ENCODE measurements at places on chromosomes 3 and 15. TPM values are rescaled to one million over a fixed set of nuclear protein-coding genes. Genes with fewer than 3 reads are reported as not detected.

PROS1 gene
- 16.0 TPM for total RNA-seq

MORC1 gene
- total RNA-seq = 0.35 TPM

TLE3 gene
- total RNA-seq = 102 TPM

IL5RA gene
- 0.17 TPM for total RNA-seq

MASP1 gene
- total RNA-seq = 23.9 TPM

RTP1 gene
- 0.15 TPM for total RNA-seq

DISP2 gene
- total RNA-seq = 6.1 TPM

TPRG1 gene
- 2.4 TPM for total RNA-seq

UACA gene
- 7.9 TPM for total RNA-seq

CORO2B gene
- 6.1 TPM for total RNA-seq

DNA sequence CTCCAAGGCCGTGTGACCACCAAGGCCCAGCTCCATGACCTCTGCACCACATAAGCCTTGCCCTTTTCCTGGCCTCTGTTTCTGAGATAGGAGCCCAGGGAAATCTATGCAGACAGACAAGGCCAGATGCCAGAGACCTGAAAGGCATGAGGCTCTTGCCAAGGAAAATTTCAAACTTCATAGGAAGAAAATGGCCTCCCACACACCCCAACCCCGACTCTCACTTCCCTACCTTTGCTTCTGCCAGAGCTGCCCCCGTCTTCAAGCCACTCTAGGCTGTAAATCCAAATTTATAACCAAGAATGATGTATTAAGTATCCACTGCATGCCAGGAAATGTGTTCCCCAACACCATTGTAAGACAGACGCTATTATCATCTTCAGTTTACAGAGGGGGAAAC lies 65.5 kb upstream of the HRH1 start:
- ATAC-seq = no peak

DNA sequence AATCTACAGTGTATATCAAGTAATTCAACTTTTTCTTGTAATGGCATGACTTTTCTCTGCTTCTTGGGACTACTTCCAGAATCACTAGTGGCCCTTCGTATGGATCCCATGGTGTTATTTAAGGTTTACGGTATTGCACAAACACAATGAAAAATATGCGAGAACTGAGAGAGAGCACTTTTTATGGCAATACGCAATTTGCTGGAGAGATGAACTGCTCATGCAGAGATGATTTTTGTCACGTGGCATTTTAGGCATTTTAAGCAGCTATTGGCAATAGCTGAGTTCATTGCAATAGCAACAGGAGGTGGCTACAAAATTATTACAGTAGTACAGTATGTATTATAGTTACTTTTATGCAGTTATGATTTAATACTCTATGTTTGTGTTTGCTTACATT lies 294.0 kb downstream of the UBE2E2 start:
- no peak for ATAC-seq

- ATAC-seq = peak; percentile 31
These were observed 8.5 kb upstream of the MUSTN1 start for GRCh38 chr3:52843108-52843865.

DNA sequence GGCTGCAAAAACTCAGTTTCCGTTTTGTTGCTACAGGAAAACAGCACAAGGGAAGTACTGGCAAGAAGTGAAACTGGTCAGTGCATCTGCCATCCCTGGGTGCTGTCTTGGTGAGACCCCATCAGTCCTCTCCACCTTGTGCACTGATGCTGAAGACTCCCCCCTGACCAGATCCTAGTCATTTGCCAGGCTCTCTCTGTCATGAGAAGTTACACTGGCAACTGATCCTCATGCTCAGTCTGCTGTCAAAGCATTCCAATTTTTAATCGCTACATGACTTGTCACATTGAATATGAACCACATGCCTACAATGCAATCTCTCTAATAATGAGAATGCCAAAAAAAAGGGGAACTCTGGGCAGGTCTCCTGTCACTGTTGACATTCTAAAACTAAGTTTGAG lies 296.5 kb downstream of the ZIC1 start:
- no peak for ATAC-seq

DNA sequence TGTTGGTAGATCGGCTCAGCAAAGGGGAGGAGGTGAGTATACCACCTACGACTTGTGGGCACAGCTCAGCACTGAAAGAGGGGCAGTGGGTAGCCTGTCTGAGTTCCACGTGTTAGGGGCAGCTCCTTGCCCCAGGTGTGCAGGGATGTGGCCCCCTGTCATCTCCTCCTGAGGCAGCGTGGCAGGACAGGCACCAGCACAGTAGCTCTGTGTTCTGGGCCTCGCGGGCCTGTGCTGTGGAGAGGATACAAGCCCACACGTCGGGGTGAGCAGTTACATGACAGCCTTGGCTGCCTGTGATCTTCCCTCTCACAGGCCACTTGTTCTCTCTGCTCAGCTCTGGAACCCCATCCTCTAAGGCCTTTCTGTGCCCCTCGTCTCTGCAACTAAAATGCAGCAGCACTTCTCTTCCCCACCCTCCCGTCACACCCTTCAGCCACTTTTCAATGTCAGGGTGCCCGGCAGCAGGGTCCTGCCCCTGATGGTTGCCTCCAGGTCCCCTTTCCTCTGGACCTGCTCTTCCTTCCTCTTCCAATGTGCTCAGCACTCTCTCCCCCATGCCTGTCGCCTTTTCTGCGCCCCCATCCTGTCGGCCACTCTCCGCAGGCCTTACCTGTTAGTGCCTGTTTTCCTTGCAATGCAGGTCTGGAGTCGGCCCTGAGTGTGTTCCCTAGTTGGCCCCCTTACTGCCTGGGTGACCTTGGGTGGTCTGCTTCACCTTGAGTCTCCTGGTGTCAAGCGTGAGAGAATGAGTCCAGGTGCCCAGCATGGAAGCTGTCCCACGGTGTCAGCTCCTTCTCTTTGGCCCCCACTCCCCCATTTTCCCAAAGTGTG lies 18.2 kb upstream of the CPNE9 start:
- no peak for ATAC-seq

GRCh38 chr3:189457201-189457607 lies 174.0 kb upstream of the TP63 start:
- no peak for ATAC-seq

DNA sequence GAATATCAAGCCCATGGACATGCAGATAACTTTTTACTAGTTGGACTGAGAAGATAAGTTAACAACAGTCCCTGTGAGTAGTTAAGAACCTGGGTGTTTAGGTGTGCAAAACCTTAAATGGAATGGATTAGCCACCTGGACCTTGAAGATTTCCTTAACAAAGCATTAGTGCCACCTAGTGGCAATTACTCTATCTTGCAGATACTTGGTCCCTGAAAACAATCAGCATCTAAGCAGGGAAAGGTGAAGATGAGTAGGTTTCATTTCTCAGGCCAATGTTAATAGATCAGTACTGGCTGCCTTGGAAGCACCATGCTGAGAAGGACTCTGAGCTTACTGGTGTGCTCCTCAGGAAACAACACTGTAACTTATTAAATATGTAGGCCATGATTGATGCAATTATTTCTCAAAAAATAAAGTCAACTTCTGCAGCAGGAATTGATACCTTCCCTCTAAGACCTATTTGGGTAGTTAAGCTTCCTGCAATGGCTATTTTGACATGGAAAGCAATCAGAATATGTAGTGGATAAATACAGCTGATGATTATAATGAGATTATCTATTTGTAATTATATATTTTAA lies 329.4 kb downstream of the TBC1D5 start:
- peak; percentile 81 for ATAC-seq

- no peak for ATAC-seq
These were observed 16.9 kb downstream of the PPP2R3A start for GRCh38 chr3:135982404-135982761.

DNA sequence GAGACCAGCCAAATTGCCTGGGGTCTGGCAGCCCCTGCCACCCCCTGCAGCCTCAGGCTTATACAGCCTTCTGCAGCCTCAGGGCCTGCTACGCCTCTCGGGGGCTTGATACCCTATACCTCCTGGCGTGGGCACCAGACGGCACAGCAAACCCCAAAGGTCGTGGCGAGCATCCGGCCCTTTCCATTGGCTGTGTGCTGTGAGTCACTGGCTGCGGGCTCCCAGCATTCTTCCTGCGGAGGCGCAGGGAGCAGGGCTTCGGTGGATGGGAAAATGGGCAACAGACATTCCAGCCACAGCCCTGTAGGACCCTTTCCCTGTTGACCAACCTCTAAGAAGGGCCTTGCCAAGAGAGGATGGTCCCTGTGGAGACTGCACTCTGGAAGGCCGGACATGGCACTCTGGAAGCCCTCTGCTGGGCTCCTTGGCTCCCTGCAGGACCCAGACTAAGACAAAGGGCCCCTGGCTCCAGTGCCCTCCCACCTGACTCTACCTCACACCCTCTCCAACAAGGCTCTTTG lies 59.6 kb downstream of the ITGA11 start:
- ATAC-seq = no peak

DNA sequence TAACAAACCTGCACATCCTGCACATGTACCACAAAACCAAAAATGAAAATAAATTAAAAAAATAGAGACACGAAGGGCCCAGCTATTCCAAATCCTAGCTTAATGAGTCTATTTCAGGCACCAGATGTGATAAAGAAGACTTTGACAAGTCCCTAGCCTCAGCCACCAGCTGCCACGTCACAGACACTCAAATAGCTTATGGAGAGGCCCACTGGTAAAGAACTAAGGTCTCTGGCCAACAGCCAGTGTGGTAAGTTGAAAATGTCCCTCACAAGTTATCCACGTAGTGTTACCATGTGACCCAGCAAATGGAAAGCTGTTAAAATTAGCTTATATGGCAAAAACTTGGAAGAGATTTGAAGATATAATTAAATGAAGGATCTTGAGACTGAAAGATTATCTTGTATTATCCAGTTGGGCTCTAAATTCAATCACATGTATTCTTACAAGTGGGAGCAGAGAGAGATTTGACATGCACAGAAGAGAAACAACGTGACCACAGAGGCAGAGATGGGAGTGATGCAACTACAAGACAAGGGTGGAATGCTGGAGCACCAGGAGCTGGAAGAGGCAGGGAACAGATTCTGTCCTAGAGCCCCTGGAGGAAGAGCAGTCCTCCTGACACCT lies 10.9 kb downstream of the ACSBG1 start:
- ATAC-seq = no peak

DNA sequence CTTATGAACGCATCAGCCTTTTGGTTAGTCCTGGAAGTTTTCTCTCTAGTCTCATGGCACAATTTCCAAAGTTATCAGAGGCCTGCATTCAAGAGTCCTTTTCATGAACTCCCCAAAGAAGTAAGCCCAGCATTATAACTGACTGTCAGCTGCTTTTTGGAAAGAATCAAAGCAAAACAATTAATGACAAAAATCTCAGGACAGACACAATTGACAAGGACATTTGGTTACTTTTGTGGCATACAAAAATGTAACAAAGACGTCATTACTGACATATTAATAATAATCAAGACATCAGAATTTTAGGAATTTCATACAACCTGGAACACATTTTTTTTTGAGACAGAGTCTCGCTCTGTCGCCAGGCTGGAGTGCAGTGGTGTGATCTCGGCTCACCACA lies 21.2 kb downstream of the KATNBL1 start:
- no peak for ATAC-seq

DNA sequence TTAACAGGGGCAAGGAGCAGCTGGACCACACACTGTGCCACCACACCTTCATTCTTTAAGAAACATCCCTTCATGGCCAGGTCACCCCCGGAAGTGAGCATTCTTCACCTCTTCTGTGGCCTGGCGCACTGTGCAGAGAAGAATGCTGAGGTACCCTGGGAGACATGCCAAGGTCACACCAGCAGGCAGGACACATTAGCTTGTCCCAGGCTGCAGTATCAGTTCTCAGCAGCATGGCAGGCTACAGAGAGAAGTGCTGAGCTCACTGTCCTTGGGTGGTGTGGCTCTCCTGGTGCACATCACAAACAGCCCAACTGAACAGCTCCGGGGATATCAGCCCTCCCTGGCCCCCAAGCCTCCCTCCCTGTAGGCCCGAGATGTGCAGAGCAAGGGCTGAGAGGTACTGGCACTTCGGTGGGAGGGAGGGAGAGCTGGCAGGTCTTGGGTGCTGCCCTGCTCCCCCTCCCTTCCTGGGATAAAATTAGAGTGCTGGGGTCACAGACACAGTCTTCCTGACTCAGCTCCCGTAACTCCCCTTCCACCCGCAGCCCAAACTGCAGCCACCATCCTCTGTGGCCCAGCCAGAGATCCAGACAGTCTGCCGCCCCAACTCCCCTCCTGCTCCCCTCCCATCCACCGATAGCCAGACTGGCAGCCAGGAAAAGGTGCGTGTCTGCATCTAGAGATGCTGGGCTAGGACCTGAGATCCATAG lies 13.4 kb downstream of the SEMA7A start:
- no peak for ATAC-seq

DNA sequence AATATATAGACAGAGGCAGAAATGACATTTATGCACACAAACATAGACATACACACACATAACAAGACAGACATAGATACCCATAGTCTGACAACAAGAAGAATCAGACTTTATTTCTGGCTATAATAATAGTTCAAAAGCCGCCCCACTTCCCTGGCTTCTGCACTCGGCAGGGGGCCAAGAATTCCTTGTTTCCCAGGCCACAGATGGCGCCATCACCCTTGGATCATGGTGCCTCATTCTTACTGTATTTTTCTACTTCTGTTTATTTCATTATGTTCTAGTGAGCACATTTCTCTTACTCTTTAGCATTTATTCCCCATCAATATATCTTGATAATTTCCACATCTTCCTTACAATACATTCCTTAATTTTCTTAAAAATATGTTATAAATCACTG lies 387.5 kb downstream of the NLGN1 start:
- ATAC-seq = no peak

GRCh38 chr3:44355362-44356033 lies 16.9 kb downstream of the TCAIM start:
- peak; percentile 68 for ATAC-seq

- ATAC-seq = no peak
These were observed 102.1 kb downstream of the LINGO1 start for GRCh38 chr15:77530576-77530975.

DNA sequence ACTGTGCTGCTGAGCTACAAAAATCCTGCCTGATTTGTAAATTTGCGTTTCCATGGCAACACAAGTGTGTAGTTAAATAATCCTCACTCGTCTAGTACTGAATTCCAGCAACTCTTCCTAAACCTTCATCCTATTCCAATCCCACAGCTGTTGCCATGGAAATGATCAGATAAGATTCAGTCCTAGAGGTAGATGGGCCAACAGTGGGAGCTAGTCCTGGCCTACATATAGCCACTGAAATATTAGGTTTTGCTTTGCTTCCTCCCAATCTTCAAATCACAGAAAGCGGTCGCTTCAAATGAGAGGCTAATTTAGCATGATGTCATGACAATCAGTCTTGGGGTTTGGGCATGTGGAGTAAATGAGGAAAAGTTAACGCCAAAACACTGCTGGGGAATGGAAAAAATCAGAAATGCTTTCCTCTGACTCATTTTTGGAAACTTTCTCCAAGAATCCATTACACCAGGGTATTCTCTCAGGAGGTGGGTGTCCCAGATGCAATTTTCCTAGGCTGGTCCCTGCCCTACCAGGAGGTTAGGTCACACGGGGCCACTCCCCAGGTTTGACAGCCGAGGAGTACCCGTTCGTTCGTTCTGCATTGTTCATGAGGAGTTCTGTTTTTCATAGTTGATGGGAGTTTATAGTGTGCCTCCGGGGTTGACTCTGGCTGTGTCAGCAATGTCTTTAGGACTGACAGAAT lies 159.2 kb upstream of the SLCO3A1 start:
- ATAC-seq = peak; percentile 79

Measured in motor neuron (in vitro differentiated cells).